ENCODE measurements at places on chromosomes 11 and 22.

DNA sequence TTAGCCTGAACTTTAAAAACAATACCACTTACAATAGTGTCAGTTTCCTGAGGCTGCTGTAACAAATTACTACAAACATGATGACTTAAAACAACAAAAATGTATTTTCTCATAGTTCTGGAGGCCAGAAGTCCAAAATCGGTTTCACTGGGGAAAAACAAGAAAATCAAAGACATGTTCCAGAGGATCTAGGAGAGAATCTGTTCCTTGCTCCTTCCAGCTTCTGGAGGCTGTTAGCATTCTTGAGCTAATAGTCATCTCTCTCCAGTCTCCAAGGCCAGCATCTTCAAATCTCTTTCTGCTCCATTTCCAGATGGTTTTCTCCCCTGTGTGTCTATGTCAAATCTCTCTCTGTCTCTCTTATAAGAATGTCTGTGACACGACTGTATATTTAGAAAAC, 67.6 kb upstream of the TEAD1 start:
- no peak for DNase-seq

- DNase-seq = no peak
These were observed 299.7 kb downstream of the TTC28 start for GRCh38 chr22:28379951-28380350.

DNA sequence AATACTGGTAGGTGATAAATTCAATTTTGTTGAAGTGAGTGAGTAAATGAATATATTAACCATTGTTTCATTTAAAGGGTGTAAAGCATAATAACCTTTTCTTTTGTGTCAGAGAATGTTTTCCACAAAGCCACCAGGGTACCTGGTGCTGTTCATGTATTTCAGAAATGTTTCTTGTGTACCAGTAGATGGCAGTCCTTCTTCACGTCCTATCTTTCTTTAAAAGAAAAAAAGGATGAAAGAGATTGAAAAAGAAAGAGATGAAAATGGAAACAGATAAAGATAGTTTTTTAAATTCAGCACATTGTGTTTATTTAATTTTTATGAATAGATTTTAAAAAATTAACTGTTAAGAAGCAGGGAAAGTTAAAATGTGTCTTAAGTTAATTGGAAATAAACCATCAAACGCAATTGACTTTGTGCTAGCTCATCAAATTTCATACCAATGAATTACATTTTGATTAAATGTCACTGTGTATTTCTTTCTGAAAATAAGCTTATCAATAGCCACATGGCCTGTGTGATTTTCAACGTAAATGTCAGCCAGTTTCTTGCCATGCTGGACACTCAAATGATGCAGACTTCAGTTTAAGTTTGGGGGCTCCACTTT, 65.5 kb upstream of the CHORDC1 start:
- peak; percentile 21 for DNase-seq

- DNase-seq = no peak
These were observed 18.7 kb upstream of the BDNF start for GRCh38 chr11:27718863-27719545.

DNA sequence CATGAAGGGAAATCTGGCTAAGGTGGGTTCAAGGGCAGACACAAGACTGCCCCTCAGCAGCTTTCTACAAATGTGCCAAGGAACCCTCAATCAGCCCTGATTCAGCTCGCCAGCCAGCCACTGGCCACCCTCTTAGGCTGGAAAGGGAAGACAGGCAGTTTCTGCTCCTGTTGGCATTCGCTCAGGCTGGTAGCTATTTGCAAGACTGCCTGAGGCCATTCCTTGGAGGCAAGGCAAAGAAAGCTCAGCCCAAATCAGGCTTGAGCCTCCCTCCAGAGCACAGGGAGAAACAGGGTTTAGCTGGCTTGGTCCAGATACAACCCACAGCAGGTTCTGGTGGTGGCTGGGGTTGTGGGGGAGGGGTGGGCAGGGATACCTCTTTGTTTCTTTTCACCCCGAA, 19.2 kb downstream of the TP53I11 start:
- no peak for DNase-seq

- no peak for DNase-seq
These were observed 98.2 kb downstream of the SLC1A2 start for GRCh38 chr11:35321111-35321510.

GRCh38 chr11:60469723-60470122, 14.1 kb downstream of the MS4A1 start:
- DNase-seq = no peak

GRCh38 chr11:45233121-45233803, 52.9 kb downstream of the SYT13 start:
- DNase-seq = peak; percentile 79

GRCh38 chr11:128939591-128939990, 3.1 kb downstream of the TP53AIP1 start:
- no peak for DNase-seq

DNA sequence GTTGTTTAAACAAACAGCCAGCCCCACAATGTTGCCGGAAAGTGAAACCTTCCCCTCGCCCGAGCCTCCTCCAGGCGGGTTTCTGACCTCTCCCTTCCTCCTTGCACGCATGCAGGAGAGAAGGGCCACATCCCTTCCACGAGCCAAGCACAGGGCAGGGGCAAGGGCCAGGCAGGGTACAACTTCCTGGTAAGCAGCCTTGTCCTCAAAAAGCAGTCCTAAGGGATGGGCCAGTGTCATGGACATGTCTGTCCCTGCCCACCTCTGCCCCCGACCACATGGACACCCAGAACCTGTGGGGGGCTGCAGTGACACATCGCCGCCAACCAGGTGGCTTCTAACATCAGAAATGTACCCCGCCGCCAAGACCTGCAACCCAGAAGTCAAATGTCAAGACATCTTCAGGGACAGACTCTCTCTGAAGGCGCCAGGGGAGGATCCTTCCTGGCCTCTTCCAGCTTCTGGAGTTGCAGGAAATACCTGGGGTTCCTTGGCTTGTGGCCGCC, 145.3 kb downstream of the CRYBB2 start:
- no peak for DNase-seq

DNA sequence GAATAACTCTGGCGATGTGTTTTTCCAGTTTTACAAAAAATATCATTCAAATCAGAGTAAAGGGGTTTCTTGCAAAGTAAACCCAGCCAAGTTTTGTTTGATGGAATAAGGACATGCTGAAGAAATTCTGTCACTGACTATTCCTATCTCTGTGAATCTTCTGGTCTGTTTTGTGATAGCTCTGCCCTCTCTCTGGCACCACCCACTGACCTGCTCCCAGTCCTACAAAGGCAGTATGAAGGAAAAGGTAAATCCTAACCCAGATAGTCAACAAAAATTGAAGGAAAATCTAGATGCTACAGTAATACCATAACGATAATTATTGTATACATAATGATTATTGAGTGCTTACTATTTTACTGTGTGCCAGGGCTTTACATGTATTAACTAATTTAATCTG, 76.3 kb upstream of the TP53AIP1 start:
- no peak for DNase-seq

DNA sequence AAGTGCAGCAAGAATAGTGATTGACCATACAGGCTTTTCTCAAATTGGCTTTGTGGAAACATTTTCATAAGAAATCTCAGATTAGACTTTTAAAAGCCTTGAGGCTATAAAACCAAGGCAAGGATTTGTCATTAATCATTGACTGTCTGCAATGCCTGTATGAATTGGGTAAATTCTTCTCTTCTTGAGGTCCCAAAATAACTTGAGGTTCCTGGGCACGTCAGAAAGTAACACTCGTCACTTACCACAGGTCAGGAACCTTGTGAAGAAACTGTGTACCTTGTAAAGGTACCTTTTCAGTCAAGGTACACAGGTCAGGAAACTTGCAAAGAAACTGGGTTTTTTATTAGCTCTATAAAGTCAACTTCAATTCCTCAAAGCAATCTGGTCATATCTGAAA, 43.3 kb upstream of the SORL1 start:
- DNase-seq = no peak

DNA sequence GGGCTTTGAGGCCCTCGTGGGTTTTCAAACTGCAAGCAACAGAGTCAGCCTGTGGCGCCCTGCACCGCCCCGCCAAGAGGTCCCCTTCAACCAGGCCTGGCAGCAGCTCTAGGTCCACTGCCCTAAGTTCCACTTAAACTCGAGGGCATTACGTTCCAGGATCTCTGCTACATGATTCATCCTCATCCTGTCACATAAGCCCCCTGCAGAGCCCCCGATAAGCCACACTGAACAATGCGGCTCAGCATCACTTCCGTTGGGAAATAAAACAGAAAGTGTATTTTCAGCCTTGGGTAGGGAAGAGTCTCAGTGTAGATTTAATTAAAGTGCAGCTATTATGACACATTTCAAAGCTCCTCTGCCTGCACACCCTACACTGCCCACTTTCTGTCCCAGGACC, 24.6 kb downstream of the SULT4A1 start:
- DNase-seq = no peak

- DNase-seq = no peak
These were observed 47.8 kb downstream of the NTM start for GRCh38 chr11:131418189-131418588.

DNA sequence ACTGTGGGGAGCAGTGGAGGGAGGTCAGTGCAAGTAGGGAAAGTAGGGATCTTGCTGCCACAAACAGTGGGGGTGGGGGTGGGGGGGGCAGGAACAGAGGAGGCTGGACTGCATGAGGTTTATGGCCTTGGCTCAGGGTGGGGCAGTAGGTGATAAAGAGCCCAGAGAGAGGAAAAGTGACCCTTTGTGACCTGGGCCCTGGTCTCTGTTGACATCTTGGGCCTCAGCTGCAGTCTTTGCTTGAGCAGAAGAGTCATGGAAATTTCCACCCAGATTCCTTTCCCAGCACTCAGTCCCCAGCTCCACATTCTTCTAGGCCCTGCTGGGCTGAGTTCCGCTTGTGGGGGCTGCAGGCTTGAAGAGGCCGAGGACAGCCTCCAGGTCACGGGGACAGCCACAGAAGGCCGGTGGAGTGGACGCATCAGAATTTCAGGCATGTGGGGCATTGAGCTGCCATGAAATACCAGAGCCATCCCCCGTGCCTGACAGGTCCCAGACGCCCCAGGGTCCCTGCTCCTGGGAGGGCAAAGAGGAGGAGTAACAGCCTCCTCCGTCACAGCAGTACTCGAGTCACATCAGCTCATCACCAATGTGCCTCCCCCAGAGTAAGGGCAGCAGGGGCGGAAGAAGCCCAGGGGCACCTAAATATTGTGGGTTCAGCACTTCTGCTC, 9.7 kb upstream of the MALAT1 start:
- peak; percentile 82 for DNase-seq

DNA sequence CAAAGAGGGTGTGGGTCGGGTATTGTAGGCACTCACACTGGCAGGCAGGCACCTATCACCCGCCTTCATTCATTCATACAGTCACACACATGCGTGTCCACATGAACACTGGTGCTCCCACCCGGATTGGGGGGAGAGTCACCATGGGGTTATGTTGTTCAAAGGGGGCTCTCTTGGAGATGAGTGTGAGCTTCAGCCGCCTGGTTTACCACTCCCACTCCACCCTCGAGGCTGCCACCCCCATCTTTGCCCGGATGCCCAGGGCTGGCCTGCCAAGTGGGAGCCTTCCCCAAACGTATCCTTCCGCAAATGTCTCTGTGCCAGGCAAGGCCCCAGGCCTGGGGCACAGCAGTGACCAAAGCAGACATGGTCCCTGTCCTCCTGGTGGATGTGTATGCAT, 22.6 kb downstream of the MRGPRD start:
- DNase-seq = no peak
